ENCODE measurements at places on chromosomes 2 and 18.

- DNase-seq, result no peak
Observed at GRCh38 chr2:177873915-177874314, 198.7 kb downstream of the PDE11A start.

DNA sequence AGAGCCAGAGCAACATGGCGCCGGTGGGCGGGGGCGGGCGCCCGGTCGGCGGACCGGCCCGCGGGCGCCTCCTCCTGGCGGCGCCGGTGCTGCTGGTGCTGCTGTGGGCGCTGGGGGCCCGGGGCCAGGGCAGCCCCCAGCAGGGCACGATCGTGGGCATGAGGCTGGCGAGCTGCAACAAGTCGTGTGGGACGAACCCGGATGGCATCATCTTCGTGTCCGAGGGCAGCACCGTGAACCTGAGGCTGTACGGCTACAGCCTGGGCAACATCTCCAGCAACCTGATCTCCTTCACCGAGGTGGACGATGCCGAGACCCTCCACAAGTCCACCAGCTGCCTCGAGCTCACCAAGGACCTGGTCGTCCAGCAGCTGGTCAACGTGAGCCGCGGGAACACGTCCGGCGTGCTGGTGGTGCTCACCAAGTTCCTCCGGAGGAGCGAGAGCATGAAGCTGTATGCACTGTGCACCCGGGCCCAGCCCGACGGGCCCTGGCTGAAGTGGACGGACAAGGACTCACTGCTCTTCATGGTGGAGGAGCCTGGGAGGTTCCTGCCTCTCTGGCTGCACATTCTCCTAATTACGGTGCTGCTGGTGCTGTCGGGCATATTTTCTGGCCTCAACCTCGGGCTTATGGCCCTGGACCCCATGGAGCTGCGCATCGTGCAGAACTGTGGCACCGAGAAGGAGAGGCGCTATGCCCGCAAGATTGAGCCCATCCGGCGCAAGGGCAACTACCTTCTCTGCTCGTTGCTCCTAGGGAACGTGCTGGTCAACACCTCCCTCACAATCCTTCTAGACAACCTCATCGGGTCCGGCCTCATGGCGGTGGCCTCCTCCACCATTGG lies 507 bp downstream of the CNNM4 start:
- DNase-seq, result no peak

DNA sequence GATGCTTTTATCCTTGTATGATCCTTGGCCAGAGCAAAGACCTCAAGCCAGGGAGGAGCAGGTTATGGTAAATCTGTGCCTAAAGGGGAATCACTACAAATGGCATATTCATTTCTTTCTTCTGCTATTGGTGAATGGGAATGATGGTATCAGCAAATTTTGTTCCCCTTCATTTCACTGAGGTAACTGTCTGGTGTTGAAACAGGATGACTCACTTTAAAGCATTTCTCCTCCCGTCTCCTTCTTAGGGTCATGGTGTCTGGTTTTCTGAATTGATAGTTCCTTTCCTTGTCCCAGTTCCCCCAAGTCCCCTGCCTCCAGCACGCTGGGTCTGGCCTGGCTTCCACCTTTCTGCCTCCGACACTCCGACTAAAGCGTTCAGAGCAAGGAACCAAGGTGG lies 109.2 kb downstream of the MREG start:
- DNase-seq, result no peak

GRCh38 chr2:71778514-71778913 lies 325.2 kb downstream of the DYSF start:
- DNase-seq, result no peak

- DNase-seq, result no peak
Observed at GRCh38 chr2:155095613-155096012, 397.1 kb downstream of the KCNJ3 start.

- no peak for DNase-seq
Observed at GRCh38 chr2:172233987-172234715, 131.5 kb upstream of the DLX2 start.

- DNase-seq, result no peak
Observed at GRCh38 chr2:179936654-179937053, 70.4 kb downstream of the CWC22 start.

GRCh38 chr2:72276356-72276755 lies 128.7 kb upstream of the CYP26B1 start:
- no peak for DNase-seq

- DNase-seq, result no peak
Observed at GRCh38 chr18:6088432-6088831, 193.1 kb upstream of the TMEM200C start.

DNA sequence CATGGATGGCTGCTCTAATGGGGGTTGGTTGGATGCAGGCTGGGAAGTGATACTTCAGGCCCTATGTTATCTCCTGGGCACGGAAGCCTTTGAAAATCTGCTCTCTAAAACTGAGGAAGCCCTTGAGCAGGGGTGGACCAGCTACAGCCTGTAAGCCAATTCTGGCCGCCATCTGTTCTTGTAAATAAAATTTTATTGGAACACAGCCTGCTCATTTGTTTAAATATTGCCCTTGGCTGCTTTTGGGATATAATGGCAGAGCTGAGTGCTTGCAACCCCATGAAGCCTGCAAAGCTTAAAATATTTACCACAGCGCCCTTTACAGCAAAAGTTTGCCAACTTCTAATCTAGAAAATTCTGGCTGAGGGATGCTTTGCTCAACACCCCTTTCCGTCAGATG lies 11.9 kb upstream of the IGFBP2 start:
- no peak for DNase-seq

- DNase-seq, result no peak
Observed at GRCh38 chr2:68428126-68428525, 39.0 kb downstream of the FBXO48 start.

DNA sequence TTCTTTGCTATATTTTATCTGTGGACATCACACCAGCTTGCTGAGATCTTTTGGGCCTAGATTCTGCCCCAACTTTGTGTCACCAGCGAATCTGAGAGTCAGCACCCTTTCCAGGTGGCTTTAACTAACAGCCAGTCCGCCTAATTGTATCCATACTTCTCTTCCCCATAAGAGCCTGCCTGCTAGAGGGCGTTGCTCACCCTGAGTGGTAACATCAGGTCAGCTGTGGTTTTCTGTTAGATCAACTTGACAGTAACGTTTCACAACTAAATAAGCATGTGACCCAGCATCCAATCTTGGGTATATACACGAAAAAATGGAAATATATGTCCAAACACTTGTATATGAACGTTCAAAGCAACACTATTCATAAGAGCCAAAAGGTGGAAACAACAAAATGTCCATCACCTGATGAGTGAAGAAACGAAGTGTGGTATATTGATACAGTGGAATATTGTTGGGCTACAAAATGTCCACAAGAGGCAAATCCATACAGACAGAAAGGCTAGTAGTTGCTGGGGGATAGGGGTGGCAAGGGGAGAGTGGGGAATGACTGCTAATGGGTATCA lies 24.9 kb downstream of the EFHD1 start:
- DNase-seq, result no peak

DNA sequence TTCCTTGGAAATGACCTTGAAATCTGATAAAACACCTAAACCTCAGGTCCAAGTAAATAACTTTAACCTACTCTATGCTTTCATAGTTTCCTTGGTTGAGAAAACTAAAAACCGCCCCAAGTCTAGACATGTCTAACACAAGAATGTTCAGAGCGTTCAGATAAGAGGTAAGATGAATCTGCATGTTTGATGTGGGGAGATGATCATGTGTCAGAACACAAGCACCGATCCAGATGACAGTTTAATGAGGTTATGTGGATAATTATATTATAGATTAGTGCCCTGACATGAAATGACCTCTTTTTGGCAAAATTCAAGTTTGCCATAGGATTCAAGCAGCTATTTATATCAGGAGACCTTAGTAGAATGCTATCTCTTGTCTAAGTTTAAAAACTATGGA lies 729.8 kb upstream of the SOX11 start:
- DNase-seq, result no peak

GRCh38 chr2:102033031-102033749 lies 41.4 kb downstream of the IL1R2 start:
- DNase-seq, result no peak

DNA sequence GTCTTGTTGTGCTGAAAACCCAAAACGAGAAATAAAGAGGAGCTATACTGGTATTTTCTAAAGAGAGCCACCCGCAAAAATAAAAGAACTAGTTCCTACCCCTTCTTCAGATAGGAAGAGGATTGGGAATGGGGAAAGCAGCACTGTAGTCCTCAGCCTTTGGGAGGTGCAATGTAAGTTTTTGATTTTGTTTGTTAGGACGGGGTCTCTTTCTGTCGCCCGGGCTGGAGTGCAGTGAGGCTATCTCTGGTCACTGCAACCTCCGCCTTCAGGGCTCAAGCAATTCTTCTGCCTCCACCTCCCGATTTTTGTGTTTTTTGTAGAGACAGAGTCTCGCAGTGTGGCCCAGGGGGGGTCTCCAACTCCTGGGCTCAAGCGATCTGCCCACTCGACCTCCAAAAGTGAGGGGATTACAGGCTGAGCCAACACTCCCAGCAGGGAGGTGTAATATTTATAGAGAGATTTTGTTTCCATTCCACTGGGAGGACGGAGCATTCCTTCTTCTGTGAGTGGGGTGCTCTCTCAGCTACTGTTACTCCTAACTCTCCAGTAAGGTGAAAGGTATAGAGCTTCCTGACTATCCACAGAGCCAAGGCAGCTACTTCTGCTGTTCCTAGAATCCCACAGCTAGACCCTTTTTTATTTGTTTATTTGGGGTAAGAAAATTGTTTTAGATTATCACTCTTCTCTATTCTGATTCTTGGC lies 13.1 kb upstream of the GULP1 start:
- no peak for DNase-seq

- no peak for DNase-seq
Observed at GRCh38 chr2:150491943-150492342, 4.5 kb upstream of the RND3 start.

GRCh38 chr18:37452015-37452414 lies 113.6 kb downstream of the CELF4 start:
- DNase-seq, result no peak

- DNase-seq, result no peak
Observed at GRCh38 chr2:200320344-200320743, 13.9 kb downstream of the SPATS2L start.

DNA sequence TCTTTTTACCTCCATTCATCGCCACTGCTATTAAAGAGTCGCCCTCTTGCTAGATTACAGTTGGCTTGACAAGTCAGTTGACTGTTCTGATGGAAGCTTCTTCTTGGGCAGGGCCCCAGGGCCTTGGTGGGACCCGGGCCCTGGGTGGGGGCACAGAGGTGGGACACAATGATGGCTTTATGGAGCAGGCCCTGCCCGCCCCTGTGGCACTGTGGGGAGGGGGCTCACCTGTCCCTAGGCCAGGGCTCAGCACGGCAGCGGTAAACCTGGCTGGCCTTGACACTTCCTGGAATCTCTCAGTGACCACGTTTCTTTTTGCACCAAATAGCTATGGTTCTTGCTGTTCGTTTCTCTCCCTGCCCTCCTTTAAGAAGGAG lies 4.9 kb upstream of the HS6ST1 start:
- no peak for DNase-seq

GRCh38 chr2:181998891-181999654 lies 13.4 kb downstream of the PPP1R1C start:
- DNase-seq, result no peak

DNA sequence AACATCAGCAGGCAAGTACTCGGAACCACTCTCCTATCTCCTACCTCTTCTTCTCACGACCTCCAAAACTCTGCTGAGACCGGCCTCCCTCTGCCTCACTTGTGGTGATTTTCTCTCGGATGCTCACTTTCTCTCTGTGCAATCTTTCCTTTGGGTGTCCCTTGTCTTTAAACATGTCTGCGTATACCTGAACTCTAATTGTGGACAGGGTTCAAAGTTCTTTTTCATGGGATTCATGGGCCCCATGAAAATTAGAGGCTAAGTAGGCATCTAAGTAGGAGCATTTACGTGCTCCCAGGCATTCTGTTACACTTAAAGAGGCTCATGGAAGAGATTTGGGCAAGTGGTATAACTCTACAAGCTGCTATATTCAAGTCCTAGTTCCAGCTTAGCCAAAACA lies 2.1 kb upstream of the PPP1CB start:
- DNase-seq, result no peak

DNA sequence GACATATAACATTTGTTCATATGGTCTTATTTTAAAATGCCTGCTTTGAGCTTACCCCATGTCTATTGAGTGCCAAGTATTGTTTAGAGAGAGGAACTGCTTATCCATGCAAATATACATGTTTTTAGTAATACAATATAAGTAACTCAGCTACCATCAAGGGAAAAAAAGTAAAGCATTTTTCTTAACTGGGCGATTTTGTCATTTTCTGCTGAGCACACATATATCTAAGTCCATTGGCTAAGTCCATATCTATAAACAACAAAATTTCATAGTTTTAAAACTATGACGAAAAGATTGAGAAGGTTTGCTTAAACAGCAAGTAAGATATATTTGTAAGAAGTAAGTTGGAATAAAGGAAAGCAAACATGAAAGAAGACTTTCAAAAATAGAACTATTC lies 82.7 kb downstream of the CALCRL start:
- no peak for DNase-seq

- no peak for DNase-seq
Observed at GRCh38 chr18:49345931-49346696, 114.3 kb downstream of the DYM start.

GRCh38 chr18:2636126-2636631 lies 19.3 kb upstream of the SMCHD1 start:
- DNase-seq, result no peak

GRCh38 chr18:58464104-58464625 lies 164.7 kb downstream of the ALPK2 start:
- no peak for DNase-seq

DNA sequence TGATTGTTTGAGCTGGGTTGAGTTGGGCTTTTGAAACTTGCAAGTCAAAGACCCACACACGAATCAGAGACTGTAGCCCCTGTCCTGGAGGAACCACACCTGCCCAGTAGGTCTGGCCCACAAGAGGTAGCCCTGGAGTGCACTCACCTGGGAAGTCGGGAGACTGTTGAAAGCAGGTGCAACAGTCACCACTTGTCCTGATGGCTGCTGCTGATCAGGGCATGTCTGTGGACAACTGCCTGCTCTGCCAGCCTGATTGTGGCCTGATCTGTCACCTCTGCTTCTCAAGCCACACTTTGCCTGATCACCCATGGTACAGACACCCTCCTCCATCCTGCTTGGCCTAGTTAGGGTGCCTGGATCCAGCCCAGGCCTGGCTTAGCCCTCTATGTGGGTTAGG lies 105.0 kb upstream of the HAAO start:
- no peak for DNase-seq
